ENCODE measurements at places on chromosomes 4 and X. TPM values are rescaled to one million over a fixed set of nuclear protein-coding genes. Genes with fewer than 3 reads are reported as not detected.

PHF8 gene
- total RNA-seq: 34.7 TPM

TMEM156 gene
- not detected for total RNA-seq

TCEAL2 gene
- 25.3 TPM for total RNA-seq

DNA sequence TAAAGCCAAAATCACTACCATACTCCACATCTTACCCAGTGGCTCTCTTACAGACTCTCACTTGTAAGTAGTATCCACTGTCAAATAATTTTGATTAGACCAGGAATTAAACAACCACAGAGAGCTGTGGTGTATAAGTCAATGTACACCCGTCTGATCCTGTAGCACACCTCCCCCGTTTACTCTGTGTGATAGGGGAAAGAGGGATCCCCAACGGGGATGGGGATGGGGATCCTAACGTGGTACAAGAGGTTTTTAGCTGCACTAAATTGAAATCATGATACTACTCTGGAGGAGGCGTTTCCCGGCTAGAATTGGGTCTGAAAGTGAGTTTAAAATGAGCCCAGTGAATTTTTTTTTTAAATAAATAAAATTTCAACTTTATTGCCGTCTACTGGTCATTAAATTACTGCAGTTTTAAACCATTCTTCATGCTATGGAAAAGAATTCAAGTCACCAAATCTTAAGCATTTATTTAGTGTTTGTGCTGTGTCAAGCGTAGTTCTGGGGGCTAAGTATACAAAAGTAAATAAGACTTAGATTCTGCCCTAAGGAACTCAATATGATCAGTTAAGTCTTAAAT, 76.6 kb downstream of the INTS12 start:
- no peak for ATAC-seq
- peaks cover 4% of the 10 kb centered on the region for H3K4me1 ChIP-seq

GRCh38 chr4:4787421-4787820, 72.0 kb upstream of the MSX1 start:
- no peak overlapping the region for H3K27ac ChIP-seq
- ATAC-seq: no peak
- no peak overlapping the region for H3K4me3 ChIP-seq
- H3K27me3 ChIP-seq: no peaks in the 10 kb centered on the region

- no peaks in the 10 kb centered on the region for H3K36me3 ChIP-seq
- H3K4me3 ChIP-seq: no peak overlapping the region
- ATAC-seq: no peak
- no peaks in the 10 kb centered on the region for H3K27me3 ChIP-seq
Observed at GRCh38 chr4:78797777-78798284, 21.7 kb downstream of the BMP2K start.

GRCh38 chr4:146638786-146639505, at the start of gene POU4F2:
POU4F2 (plus strand) TSS chr4:146638893; CDS start chr4:146639141, 248 bp downstream.
- H3K27me3 ChIP-seq: peaks cover 97% of the 10 kb centered on the region
- H3K36me3 ChIP-seq: no peaks in the 10 kb centered on the region
- no peaks in the 10 kb centered on the region for H3K4me1 ChIP-seq

DNA sequence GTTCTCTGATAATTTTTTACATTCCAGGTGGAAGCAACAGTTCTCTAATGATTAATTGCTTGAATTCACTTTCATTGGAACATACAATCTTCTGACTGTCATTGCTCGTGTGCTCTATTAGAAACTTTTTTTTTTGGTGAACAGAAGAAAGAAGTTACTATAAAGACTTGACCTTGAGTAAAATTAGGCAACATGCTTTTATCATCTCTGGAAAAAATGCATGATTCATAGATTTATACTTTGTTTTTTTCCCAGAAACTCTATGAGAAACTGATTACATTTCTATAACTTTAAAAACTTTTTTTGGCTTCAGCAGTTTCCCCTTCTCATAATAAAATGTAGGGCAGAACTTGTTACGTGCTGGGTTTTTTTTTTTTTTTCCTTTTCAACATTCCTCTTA, 167.6 kb downstream of the ARHGAP10 start:
- no peak overlapping the region for H3K27ac ChIP-seq
- ATAC-seq: no peak
- no peak overlapping the region for H3K4me3 ChIP-seq
